Stimulated activated CD8-positive, alpha-beta memory T cell treated with anti-CD3 and anti-CD28 coated beads, Interleukin-4, amount 100 ng/mL, for 48 hours (primary cell): ENCODE measurements at places on chromosomes 5 and 9.
A peak's percentile ranks its signal among the peaks of the same experiment; 100 is the strongest.

DNA sequence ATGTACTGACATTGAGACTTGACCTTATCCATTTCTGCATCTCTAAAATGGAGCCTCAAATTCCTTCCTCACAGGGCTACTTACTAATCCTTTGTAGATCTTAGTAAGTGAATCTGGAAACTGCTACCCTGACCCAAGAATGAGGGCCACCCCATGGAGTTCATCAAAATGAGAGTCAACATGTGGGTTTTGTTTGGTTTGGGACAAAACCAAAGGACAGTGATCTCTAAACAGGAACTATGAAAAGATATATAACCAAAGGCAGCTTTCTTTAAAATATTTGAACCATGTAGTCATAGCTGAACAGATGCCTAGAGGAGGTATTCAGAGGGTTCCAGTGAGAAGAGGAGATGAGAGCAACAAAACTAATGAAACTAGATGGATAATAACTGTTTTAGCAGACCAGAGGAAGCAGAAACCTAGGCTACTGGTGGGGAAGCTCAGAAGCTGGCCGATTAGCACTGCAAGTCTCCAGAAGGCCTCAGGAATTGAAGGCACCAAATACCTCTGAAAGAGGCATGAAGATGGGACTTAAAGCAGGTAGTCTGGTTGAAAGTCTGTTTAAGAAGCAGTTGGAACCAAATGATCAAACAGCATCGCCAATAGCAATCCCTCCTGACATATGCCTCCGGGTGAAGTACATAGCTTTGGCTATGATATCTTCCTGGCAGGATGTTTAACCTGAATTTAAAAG lies 45.8 kb downstream of the THOC3 start:
- no peak for DNase-seq

GRCh38 chr9:21555911-21556310 lies 73.8 kb upstream of the IFNE start:
- no peak for DNase-seq

GRCh38 chr9:136170006-136170901 lies 34.7 kb downstream of the LHX3 start:
- peak; percentile 81 for DNase-seq

DNA sequence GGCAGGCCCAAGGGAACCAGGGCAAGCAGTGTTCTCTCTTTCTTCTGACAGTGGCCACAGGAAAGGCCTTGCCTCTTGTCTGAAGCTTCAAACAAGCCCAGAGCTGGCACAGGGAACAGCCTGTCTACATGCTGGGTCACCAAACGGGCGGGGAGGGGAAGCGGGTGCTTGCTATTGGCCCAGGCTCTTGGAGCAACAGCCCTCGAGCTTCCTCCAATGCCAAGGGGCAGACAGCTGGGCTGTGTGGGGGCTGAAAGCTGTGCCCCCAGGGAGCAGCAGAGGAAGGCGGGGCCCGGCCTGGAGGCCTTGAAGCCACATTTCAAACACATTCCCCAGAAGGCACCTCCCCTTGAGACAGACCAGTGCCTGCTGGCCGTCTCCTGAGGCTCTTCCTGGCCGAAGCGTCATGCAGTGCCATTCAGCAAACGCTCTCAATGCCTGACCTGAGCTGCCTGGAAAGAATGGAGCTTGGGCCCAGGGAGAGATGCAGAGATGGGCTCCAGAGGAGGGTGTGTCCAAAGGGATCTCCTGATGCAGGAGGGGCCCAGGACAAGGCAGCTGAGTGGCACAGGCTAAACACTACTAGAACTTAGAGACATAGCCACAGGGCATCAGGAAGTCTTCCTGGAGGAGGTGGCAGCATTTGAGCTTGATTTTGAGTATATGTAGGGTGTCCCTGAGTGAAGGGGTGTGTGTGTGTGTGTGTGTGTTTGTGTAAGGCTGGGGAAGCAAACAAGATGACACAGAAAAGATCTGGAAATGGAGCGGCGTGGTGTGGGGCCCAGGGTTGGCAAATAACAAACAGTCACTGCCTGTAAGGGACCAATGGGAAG lies 2.5 kb downstream of the FIBCD1 start:
- DNase-seq, result no peak

- DNase-seq, result no peak
Observed at GRCh38 chr5:167716126-167716775, 575.2 kb upstream of the WWC1 start.

DNA sequence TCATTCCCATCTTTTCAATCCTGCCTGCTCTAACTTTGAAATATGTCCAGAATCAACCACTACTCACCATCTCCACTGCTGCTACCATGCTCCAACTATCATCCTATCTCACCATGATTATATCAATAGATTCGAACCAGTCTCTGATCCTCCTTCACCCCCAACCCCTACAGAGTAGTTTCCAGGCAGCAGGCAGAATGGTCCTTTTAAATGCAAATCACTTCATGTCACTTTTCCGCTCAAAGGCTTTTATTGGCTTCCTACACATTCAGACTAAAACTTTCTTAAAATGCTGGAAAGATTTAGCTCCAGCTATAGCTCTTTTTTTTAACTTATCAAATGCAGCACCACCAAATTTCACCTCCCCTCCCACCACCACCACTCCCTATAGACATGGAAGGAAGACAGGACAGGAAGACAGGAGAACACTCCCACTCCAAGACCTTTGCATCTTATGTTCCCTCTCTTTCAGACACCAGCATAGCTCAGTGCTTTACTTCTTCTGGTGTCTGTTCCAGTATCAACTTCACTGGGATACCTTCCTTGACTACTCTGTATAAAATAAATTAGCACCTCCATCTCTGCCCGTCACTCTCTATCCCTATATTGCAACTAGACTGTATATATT lies 9.9 kb upstream of the PPP2R2B start:
- no peak for DNase-seq

GRCh38 chr5:172769342-172769615 lies 1.7 kb downstream of the DUSP1 start:
- no peak for DNase-seq

DNA sequence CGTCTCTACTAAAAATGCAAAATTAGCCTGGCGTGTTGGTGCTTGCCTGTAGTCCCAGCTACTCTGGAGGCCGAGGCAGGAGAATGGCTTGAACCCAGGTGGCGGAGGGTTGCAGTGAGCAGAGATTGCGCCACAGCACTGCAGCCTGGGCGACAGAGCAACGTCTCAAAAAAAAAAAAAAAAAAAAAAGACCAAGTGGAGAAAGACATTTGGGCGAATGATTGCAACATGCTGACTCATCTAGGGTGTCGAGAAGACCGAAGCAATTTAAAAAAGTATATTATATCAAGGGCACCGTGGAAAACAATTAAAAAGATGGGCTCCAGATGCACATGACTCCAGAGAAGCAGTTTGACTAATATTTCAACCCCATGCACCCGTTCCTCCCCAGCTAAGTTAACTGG lies 9.2 kb downstream of the KLF4 start:
- DNase-seq, result no peak

- no peak for DNase-seq
Observed at GRCh38 chr9:38342096-38342495, 50.4 kb upstream of the ALDH1B1 start.

DNA sequence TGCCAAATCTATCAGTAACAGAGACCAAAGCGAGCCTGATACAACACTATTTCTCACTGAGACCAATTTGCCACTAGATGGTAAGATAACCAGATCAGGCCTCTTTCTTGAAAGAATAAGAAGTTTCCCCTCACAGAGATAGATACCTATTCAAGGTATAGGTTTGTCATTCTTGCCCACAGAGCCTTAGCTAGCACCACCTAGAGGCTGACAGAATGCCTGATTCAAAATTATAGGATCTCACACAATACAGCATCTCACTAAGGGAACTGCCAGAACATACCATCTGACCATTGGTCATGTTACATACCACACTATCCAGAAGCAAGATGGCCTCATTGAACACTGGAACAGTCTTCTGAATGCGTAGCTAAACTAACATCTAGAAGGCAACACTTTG lies 166.6 kb upstream of the HCN1 start:
- DNase-seq, result no peak

DNA sequence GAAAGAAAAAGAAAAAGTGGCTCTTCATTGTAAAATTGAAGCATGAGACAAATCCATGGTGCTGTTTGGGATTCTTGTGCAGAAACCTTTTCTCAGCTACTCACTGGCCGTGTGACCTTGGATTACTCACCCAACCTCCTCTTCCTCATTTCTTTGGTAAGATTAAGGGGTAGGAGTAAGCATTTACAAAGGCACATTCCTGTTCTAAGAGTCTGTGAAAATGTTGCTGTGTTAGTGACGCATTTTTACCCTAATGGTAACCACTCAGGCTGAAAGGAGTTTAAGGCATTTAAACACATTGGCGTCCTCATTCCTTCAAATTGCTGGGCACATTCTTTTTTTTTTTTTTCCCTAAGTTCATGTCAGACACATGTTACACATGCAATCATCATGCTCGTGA lies 4.3 kb downstream of the RAI14 start:
- no peak for DNase-seq

DNA sequence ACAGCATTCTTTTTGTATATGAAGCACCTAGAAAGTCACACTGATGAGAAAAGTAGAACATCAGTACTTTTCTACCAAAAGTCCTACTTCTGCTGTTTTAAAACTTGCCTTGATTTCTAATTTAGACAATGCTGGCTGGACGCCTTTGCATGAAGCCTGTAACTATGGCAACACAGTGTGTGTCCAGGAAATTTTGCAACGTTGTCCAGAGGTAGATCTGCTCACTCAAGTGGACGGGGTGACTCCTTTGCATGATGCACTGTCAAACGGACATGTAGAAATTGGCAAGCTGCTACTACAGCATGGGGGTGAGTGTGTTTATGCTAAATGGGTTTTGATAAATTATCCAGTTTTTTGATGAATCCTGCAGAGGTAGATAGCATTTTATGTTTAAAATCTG lies 73.5 kb downstream of the SLF1 start:
- no peak for DNase-seq

DNA sequence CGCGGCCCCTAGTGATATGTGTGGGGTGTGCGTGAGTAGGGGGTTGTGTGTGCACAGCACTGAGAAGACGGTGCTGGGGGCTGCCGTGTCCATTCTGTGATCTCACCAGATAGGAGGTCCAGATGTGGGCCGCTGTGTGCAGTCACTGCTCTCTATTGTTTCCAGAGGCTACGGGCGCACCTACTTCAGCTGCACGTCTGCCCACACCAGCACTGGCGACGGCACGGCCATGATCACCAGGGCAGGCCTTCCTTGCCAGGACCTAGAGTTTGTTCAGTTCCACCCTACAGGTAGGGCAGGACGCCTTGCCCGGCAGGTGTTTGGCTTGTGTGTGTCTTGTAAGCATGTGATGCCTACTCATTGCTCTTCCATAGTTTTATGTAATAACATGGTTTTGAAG lies 12.6 kb downstream of the SDHA start:
- DNase-seq, result no peak

- DNase-seq, result peak; percentile 10
Observed at GRCh38 chr9:127136081-127136879, 13.8 kb upstream of the ANGPTL2 start.

- DNase-seq, result peak; percentile 79
Observed at GRCh38 chr9:99820685-99821395, 845 bp upstream of the NR4A3 start.

GRCh38 chr5:42887097-42887496 lies 75.4 kb upstream of the SELENOP start:
- DNase-seq, result no peak

DNA sequence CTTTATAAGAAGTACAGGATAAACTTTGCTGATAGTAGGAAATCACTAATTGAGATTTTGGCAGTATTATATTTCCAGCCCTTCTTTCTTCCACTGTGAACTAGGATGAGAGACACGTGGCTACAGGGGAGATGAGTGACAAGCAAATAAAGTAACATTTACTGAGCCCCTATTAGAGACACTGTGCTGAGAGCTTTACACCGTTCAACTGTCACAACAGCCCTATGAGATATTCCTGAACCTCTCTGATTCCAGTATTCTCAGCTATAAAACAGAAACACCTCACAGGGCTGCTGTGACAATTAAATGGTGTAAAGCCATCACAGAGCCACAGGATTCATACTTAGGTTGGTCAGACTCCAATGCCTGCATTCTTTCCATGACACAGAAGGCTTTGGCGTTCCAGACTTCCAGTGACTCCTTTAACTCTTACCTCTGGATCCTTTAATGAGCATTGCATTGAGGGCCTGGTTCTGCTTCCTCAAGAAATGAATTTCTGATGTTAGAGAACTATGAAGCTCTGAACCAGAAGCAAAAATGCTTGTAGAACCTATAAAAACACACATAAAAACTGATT lies 169.0 kb downstream of the CDK5RAP2 start:
- DNase-seq, result no peak

DNA sequence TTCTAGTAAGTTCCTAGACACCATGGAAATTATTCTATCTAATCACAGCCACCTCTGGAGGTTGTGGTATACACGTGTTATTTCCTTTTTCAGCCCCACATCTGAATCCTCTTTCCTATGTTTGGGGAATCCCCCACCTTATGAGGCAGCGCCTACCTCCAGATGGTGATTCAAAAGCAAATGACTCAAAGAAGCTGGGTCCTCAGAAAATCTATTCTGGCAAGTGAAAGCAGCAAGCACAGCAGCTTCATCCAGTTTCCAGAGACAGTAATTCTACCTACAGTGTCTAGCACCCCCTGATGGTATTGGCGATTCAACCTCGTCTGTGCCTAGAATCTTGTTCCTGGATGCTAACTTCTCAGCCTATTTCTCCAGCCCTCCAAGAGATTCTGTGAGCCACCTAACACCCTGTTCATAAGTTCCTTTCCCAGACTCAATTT lies 43.0 kb downstream of the STRBP start:
- DNase-seq, result peak; percentile 56

GRCh38 chr5:32559921-32560320 lies 25.4 kb upstream of the SUB1 start:
- DNase-seq, result no peak

DNA sequence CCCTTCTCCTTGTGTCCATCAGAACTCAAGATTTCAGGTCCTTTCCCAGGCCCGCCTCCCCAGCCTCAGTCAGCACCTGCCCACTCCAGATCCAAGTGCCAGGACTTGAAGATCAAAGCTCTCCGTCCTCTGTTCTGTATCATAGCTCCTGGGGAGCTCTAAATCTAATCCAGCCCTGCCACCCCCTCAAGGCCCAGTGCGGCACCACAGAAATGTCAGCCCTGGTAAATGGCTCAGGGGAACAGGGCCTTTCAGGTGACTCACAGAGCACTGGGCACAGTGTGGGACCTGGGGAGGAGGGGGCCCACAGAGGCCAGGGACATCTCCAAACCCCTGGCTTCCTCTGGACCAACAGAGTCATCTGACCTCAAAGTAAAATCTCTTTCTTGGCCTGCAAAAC lies 6.0 kb downstream of the CSF2 start:
- no peak for DNase-seq

- DNase-seq, result no peak
Observed at GRCh38 chr5:71862087-71862486, 143.0 kb downstream of the CARTPT start.

DNA sequence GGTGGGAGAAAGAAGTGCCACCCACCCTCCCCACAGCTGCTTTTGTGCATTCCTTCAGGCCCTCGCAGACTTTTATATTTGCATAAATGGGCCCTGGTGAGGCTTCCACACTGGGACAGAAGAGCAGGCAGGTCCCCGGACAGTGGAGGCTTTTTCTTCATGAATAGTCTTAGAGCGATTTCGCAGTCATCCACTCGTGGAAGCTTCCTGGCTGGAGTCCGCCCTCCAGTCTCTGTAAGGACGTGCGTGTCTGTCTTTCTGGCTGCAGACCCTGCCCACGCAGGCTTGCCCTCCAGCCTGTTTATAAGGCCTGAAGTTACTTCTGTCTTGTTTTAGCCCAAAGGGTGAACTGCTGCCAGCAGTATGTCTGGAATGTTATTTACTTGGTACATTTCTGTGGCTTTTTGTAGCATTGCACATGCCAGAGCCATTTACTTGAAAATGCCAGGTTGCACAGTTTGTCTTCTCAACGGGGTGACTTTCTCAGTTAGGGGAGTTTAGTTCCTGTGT lies 195.7 kb downstream of the AOPEP start:
- DNase-seq, result no peak

GRCh38 chr5:138954257-138955012 lies 79.3 kb upstream of the LRRTM2 start:
- DNase-seq, result no peak
